Stimulated activated CD8-positive, alpha-beta memory T cell treated with anti-CD3 and anti-CD28 coated beads, Interleukin-12 subunit alpha, Interleukin-12 subunit beta, amount 100 ng/mL, for 4 hours (primary cell): ENCODE measurements at places on chromosomes 16 and 17.

DNA sequence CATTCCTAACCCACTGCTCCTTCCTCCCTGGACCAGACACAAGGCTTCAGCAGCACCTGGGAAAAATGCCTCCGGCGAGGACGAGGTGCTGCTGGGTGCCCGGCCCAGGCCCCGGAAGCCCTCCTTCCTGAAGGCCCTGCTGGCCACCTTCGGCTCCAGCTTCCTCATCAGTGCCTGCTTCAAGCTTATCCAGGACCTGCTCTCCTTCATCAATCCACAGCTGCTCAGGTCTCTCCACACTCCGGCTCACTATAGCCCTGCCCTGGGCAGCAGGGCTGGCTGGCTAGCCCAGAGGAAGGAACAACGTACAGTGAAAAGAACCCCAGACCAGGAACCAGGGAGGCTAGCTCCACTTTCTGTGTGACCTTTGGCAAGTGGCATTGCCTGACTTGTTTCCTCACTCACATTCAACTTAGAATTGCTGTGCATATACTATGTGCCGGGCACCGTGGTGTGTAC is 26.2 kb downstream of the ABCC3 start:
- DNase-seq: no peak

GRCh38 chr17:3799181-3799945 is 1.6 kb downstream of the ITGAE start:
- DNase-seq: no peak

DNA sequence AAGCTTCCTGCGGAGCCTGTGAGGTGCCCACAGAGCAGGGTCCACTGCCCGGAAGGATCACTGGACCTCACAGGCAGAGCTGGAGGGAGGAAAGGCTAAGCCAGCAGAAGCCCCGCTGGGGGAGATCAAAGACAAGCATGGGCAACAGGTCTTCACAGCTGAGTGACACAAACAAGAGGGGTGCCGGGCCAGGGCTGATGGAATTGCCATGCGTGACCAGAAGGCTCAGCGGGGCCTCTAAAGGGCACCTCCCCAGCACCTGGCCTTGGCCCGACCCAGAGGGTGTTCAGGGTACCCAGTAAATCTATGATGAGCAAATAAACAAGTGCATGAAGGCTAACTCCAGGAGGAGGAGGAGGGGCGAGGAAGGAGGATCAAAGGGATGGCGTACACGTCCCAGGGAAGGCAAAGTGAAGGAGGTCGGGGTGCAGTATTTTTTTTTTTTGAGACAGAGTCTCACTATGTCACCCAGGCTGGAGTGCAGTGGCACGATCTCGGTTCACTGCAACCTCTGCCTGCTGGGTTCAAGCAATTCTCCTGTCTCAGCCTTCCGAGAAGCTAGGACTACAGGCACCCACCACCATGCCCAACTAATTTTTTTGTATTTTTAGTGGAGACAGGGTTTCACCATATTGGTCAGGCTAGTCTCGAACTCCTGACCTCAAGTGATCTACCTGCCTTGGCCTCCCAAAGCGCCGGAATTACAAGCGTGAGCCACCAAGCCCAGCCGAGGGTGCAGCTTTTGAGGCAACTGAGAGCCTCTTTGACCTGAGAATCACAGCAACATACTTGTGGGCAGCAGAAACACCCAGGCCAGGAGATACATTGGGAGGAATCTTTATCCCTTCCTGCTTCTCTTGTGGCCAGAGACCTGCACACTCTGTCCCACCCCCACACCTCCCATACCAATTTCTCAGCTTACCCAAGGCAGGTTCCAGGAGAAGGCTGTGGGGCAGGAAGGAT is 16.1 kb upstream of the EXOC7 start:
- no peak for DNase-seq

- no peak for DNase-seq
These were observed 28.3 kb upstream of the APPBP2 start for GRCh38 chr17:60554377-60554788.

DNA sequence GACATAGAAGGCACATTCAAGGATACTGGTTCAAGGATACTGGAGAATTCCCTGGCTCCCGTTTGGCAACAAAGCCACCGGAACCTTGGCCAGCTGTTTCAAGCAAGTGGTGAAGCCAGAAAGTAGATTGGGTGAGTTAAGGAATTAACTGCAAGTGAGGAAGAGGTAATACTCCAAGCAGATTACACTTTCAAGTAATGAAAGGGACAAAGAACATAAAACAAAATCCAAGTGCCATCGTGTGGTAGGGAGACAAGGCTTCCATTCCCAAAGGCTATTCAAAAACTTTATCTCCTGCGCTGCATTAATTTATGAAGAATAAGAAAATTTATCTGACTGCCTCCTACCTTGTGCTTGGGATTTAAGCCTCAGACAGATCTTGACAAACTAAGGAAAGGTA is 27.8 kb downstream of the XPO6 start:
- no peak for DNase-seq

DNA sequence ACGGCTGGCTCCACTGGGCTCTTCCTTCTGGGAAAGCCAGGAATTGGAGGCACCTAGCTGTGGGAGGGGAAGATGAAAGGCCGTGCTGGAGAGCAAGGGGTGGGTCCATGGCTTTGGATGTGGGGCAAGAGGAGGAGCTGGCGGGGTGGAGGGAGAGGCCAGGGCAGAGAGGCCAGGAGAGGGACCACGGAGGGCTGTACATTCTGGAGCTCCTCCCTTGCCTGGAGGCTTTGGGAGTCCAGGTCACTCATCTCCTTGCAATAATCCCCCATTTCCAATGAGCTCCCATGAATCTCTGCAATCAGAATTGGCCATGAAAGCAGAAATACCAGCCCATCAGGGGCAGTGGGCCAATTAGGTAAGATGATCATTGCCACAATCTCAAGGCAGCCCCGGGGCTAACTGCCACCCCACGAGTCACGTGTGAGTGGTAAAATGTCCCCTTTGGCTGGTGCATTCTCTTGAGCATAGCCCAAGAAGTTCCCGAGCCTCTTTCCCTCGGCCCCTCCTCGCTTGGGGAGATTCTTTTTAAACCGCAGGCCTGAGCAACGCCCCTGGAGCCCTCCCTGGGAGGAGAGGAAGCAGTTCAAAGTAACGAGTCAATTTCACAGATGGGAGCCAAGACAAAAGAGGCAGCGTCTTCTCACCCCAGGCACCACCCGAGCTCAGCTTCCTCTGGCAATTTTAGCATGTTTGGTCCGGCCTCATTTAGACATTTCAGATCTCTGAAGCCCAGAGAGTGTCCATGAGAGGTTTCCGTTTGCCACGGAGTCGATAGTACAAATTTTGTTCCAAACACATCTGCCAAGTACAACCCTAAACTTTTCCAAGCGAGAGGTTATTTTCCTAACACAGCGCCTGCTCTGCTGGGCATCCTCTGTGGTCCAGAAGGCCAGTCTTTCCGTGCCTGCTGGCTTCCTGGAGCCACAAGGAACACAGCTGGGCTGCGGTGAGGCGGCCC is 13.4 kb downstream of the RTN4RL1 start:
- no peak for DNase-seq

DNA sequence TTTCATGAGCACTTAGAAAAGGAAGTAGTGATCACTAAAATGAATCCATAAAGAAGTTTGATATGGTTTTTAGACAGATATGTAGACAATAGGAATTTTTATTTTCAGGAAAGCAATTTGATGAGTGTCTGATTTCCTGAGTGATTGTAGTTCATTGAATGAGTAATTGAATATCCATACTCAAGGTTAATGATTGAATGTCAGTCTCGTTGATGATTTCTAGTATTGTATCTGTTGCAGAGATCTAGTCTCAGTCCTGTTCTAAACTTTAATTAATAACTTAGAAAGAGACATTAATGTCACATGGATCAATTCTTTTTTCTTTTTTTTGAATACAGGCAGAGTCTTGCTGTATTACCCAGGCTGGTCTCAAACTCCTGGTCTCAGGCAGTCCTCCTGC is 78.3 kb downstream of the NLK start:
- no peak for DNase-seq
